ENCODE measurements at places on chromosomes 4 and X.

GRCh38 chrX:140432346-140433175 lies 72.3 kb downstream of the SOX3 start:
- no peak for DNase-seq

DNA sequence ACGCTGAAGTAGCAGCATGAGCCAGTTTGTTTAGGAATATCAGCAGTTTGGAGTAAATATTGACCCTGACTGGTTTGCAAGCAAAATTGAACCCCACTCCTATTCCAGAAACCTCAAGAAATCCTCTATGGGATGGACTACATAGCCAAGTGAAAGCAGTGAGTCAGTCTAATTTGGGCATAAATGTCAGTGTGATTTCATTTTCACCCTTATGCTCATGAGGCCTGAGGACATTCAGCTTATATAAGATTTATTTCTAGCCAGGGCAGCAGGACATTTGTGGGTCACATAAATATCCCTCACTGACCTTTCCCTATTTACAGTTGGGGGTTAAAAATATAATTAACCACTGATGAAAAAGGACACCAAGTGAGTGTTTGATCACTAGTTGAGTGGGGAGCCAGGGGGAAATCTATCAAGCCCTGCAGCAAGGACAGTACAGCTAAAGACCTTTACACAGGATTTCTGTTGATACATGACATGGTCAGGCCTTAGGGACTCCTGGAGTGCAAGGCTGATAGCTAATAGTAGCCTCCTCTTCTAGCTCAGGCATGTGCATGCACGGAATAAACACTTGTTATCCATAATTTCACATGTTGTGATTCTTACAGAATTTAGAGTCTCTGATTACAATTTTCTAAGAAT lies 996.9 kb upstream of the GRIA3 start:
- DNase-seq, result no peak

- DNase-seq, result no peak
Measured at GRCh38 chr4:137949746-137950145, 292.4 kb downstream of the SLC7A11 start.

- no peak for DNase-seq
Measured at GRCh38 chrX:15146515-15146914, 123.4 kb downstream of the ASB9 start.

- DNase-seq, result no peak
Measured at GRCh38 chr4:104728380-104729122, 233.9 kb upstream of the CXXC4 start.

- DNase-seq, result peak; percentile 5
Measured at GRCh38 chrX:111168314-111168713, 72.3 kb downstream of the PAK3 start.

DNA sequence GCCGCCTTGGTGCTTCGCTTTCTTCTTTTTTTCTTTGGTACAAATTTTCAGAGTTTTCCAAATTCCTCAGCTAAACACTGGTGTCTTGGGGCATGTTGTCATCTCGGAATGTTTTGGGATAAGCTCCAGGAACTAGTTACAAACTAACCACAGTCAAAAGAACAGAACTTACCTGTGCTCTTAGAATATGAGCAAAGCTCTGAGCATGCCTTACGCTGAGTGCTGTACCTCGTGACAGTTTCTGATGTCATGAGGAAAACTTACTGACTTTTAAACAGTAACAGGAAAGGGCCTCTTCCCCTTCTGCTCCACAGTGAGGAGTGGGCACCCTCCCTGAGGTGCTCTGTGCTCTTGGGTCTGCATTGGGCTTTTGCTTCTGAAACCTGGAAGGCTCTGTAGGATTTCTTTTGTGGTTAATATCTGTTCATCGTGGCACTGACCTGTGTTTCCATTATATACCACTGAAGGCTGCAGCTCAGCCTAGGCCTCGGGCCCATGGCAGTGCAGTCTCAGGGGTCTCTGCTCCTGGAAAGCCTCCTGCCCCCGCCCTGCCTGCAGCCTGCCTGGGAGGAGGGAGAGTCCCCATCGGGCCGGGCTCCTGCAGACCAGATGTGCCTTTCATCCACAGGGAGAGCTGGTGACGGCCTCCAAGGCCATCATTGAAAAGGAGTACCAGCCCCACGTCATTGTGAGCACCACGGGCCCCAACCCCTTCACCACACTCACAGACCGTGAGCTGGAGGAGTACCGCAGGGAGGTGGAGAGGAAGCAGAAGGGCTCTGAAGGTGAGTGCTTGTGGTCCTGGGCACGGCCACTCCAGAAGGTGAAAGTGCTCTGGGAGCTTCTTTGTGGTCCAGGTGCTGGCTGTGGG lies 48.7 kb downstream of the NOP14 start:
- DNase-seq, result no peak

DNA sequence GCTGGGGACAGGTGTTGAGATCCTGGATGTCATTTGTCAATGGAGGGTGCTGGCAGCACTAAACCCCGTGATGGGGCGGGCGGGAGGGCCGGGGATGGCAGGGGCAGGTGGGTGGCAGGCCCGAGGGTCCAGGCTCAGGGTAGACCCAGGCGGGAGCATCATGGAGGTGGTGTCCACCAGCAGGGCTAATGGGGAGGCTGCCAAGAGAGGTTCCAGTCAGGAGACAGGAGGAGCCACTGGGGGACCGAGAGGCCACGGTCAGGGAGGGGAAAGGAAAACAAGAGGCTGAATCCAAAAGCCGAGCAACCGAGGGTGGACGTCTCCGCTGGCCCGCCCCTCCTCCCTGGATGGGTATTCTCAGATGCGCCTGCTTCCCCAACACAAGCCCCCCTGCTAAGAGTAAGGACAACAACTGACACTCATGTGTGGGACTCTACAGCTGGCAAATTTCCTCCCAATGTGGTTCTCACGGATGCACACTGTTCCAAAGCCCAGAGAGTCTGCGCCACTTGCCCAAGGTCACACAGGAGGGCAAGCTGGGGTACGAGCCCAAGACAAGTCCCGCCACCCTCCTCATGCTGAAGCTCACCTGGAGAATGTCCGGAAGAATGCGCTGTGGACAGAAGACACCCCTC lies 132.0 kb downstream of the CPZ start:
- DNase-seq, result no peak
